Left kidney (tissue), 8 donors: ENCODE measurements at places on chromosomes 5 and 9. TPM values are rescaled to one million over a fixed set of nuclear protein-coding genes. Genes with fewer than 3 reads are reported as not detected.

GRCh38 chr9:97853844-97854695, 1.0 kb downstream of the FOXE1 start:
- DNase-seq: no peak

- no peak for DNase-seq
Observed at GRCh38 chr5:11815916-11816315, 88.3 kb downstream of the CTNND2 start.

DNA sequence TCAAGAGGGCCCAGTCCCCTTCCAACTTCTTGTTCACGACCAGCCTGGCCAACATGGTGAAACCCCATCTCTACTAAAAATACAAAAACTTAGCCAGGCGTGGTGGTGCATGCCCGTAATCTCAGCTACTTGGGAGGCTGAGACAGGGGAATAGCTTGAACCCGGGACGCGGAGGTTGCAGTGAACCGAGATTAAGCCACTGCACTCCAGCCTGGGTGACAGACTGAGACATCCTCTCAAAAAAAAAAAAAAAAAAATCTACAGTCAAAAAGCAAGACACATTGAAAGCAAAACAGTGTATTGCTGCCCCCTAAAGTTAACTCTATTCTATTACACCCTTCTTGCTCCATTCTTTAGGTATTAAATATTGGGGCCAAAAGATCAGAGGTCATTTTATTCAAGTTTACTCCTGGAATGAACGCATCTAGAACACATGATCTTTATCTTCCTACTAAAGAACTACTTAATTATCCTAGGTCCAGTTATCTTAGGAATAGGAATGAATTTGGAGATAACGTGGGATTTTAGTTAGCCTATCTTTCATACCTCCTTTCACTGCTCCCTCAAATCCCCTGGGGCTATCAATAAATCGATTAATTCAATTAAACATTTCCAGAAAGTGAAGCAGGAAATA, 2.4 kb downstream of the ATG12 start:
- DNase-seq: peak; percentile 59

NADK2 gene
- 59.8 TPM for polyA plus RNA-seq

DNA sequence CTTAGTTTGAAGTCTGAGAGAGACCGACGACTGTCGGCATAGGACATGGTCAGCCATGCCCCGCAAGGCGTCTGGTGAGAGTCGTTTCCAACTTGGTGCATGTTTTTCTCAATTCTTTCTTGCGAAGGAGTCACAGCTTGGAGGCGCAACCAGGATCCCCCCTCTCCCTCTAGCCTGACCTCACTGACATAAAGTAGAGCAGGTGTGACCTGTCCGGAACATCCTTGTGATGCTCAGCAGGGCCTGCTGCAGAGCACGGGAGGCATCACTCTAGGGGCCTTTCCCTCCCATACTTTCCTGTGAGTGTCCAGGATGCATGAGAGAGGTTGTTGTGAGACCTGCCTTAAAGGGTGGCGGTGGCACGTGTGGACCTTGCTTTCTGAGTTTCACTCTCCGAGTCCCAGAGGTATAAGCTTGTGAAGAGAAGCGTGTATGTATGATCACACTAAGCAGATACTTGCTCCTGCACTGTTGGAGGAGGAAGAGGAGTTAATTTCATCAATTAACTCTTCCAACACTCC, 5.0 kb downstream of the TENT4A start:
- DNase-seq: no peak
